ENCODE measurements at places on chromosomes 5 and 9.
A peak's percentile ranks its signal among the peaks of the same experiment; 100 is the strongest.

DNA sequence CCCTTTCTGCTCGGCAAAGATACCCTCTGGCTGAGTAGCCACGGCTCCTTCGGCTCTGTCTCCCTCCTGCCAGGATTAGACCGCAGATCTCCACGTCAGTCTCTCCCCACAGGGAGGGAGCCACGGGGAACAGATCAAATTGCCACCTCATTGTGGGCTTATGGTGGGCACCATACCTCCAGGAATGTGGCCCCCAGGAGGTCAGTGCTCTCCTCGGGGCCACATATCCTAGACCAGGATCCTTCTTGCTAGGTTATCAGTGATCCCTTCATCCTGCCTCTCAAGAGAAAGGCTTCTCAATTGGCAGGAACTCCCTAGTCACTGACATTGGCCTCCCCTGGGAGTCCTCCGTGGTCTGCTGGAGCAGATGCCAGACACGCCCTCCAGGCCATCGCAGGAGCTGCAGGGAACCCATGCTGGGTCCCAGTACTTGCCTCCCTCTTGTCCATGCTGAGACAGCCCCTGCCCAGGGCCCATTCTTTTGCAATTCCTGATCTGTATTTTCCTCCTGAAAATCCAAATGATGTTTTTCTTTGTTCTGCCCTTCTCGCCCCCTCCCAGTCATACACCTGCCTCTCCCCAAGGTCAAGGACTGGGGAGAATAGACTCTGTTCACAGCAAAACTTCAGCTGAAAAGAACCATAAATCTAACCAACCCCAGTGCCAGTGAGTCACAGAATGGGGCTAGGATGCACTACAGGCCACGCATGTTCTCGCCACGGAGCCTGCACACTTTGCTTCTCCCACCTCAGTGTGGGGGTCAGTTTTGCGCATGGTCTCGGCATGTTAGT, 31.6 kb upstream of the ENHO start:
- no peak for DNase-seq

- DNase-seq, result no peak
These were observed 117.2 kb downstream of the CDC42SE2 start for GRCh38 chr5:131381021-131381420.

DNA sequence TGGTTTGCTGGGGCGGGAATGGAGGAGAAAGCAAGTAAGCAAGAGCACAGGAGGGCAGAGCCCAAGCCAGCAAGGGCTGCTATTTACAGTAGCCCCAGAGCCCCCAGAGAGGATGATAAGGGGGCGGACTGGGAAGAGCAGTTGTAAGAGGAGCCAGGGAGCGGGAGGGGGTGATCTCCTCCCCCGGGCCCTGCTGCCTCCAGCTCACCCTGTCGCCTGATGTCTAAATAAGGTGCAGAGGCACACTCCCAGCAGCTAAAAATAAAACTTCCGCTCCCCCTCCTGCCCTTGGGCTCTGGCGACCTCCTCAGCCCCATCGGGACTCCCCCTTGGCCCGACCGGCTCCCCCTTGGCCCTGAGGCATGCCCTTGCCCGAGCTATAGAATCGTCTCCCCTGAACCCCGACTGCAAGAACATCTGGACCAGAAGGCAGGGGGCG, 14.4 kb upstream of the CCDC69 start:
- DNase-seq, result no peak

GRCh38 chr5:109713453-109713852, 23.7 kb downstream of the MAN2A1 start:
- no peak for DNase-seq

- peak; percentile 71 for DNase-seq
These were observed 215.6 kb downstream of the ROR2 start for GRCh38 chr9:91734371-91734981.

GRCh38 chr5:36369219-36369690, 67.6 kb upstream of the RANBP3L start:
- DNase-seq, result no peak

DNA sequence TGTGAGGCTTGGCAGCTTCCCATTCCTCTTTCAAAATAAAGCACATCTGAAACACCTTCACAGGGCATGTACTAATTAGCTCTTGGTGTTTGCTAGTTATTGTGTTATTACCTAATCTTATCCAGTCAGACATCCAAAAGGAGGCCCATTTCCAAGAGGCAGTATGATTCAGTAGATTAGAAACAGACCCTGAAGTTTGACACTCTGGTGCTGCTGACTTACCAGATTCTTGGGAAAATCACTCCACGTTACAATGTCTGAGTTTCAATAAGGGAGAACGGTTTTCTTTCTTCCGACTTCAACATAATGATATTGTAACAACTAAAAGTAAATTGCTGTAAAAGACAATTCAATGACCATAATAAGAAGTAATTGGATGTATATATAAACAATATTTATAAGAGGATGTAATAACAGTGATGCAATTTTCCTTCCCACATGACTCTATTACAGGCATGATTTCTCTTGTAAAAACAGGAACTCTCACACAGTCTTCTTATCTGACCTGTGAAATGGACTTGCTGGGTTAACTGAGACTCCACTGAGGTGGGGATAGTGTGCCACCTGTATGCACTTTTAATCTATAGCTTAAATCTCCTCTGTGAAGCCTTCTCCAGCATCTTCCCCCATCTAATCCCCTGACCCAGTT, 181.3 kb upstream of the ELL2 start:
- DNase-seq, result no peak

DNA sequence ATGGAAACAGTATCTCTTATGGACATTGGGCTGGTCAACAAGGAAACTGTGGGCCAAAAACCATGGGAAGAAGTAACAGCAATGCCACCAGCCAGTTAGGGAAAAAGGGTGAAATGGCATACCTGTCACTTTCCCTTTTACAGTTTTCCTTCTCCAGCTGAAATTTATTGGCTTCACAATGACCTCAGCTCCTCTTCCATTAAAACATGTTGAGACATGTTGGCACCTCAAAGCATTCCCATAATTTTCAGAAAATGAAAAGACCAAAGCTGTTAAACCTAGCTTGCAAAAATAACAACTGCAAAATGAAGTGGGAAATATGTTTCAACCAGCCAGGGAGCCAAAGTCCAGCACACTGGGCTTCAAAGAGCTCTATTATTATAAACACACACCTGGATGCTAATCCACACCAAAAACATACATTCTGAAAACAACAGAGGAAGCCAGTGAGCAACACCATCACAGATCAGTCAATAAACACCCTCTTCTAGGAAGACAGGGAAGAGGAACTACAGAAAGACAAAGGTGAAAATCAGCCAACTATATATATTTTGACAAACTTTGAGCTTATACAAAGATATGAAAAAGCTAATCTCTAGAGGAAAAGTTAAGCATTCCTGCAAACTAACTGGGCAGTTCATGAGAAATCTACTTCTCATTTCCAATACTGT, 78.4 kb upstream of the PTGER4 start:
- DNase-seq, result no peak

- DNase-seq, result no peak
These were observed 78.0 kb upstream of the FBXL7 start for GRCh38 chr5:15421921-15422412.

GRCh38 chr5:142954455-142954854, 184.3 kb downstream of the ARHGAP26 start:
- no peak for DNase-seq

DNA sequence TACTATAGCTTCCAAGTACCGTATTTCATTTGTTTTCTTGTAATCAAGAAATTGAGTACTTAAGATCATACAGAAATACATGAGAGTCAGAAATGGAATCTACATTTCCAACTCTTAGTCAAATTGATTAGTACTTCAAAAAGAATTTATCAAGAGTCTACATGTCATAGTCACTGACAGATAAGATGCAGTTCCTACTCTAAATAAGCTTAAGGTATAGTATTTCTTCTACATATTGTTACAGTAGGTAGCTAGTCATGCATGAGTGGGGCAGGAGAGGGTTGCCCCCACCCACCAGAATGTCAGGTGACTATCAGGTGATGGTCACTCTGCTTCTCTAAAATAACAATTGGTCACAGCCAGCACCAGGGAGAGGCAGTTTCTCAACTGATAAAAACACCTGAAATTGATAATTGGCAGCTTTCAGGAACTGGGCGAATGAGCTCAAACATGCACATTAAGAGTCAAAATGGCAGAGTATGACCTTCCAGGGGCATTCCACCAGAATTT, 2.9 kb downstream of the BAAT start:
- no peak for DNase-seq

- DNase-seq, result no peak
These were observed 36.7 kb downstream of the NFIB start for GRCh38 chr9:14277244-14277643.

DNA sequence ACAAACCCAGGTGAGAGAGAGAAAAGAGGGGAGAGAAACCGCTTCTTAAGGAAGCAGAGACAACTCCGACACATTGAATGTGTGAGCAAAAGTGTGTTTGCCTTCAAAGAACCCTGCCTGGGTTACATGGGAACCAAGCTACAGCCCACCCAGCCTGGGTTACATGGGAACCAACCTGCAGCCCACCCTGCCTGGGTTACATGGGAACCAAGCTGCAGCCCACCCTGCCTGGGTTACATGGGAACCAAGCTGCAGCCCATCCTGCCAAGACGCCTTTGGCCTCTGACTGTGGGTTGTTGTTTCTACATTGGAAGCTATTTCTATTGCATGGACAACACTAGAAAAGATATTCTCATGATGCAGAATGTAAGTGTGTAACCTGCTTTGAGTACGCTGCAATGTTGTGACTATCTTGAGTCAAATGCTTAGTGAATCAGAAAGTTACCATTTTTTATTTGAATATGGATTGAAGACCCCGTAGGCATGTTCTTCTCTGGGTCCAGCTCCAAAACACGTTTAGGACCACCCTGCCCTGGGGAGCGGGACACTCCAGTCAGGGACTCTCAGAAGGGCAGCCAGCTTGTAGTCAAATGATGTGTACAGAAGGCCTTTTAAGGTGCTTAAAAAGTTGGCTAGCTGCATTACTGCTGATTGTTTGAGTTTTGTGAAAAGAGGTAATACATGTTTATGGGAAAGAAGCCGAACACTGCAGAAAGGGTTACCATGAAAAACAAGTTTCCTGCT, 39.1 kb upstream of the UNC5A start:
- no peak for DNase-seq

- DNase-seq, result no peak
These were observed 43.6 kb upstream of the DHFR start for GRCh38 chr5:80698369-80698768.

- DNase-seq, result no peak
These were observed 596 bp downstream of the TEK start for GRCh38 chr9:27109621-27110020.

- no peak for DNase-seq
These were observed 64.6 kb downstream of the ABLIM3 start for GRCh38 chr5:149205625-149206523.

DNA sequence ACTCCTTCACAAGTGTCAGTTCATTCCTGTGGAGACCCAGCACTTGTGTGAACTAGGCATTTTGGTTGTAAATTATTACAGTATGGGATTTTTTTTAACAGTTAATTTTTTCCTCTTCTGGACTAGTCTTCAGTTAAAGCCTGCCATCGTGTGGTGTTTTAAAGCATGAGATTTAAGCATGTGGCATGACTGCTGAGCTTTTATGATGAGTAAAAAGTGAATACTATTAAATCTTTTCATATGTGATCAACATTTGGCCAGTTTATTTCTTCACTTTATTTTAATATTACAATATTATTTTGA, 25.0 kb downstream of the LMNB1 start:
- DNase-seq, result no peak

GRCh38 chr5:72584466-72584865, 77.3 kb upstream of the ZNF366 start:
- DNase-seq, result no peak
